ENCODE measurements at places on chromosomes 5 and 9. TPM values are rescaled to one million over a fixed set of nuclear protein-coding genes. Genes with fewer than 3 reads are reported as not detected.

- no peak for DNase-seq
- H3K4me3 ChIP-seq = no peak overlapping the region
- no peaks in the 10 kb centered on the region for H3K36me3 ChIP-seq
- no peak overlapping the region for H3K27ac ChIP-seq
Observed at GRCh38 chr5:132668706-132669454, 4.9 kb upstream of the IL4 start.

- H3K36me3 ChIP-seq = no peaks in the 10 kb centered on the region
- H3K4me1 ChIP-seq = peaks cover 11% of the 10 kb centered on the region
- H3K27me3 ChIP-seq = peaks cover 23% of the 10 kb centered on the region
- no peak overlapping the region for H3K4me3 ChIP-seq
- peak; percentile 36 for DNase-seq
- H3K27ac ChIP-seq = no peak overlapping the region
Observed at GRCh38 chr5:1227667-1228066, 2.5 kb downstream of the SLC6A18 start.

GRCh38 chr5:51665251-51665593 lies 282.0 kb downstream of the ISL1 start:
- no peaks in the 10 kb centered on the region for H3K36me3 ChIP-seq
- H3K27me3 ChIP-seq = no peaks in the 10 kb centered on the region
- DNase-seq = no peak
- H3K27ac ChIP-seq = no peak overlapping the region

- H3K4me1 ChIP-seq = no peaks in the 10 kb centered on the region
- no peaks in the 10 kb centered on the region for H3K36me3 ChIP-seq
- no peak overlapping the region for H3K27ac ChIP-seq
- DNase-seq = no peak
Observed at GRCh38 chr9:134643222-134643671, 1.6 kb downstream of the COL5A1 start.

GRCh38 chr9:37338218-37338617 lies 84.3 kb upstream of the GRHPR start:
- H3K27me3 ChIP-seq = no peaks in the 10 kb centered on the region
- H3K4me1 ChIP-seq = no peaks in the 10 kb centered on the region
- no peak overlapping the region for H3K27ac ChIP-seq
- DNase-seq = no peak

DNA sequence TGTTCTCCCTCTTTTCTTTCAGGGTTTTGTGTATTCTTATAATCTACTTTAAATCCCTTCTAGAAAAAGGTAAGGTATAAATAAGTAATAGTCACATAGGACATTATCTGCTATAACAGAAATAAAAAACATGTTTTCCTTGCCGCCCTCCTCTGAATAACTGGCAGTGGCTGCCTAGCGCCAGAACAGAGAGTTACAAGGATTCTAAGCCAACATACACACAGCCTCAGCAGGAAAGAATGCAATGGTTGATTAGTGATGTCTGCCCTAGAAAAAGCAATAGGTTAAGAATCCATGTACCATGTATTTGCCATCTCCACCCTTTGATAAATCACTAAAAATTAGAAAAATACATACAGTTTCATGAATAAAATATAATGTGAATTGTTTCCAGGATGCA lies 4.9 kb downstream of the MED27 start:
- H3K4me1 ChIP-seq = peaks cover 65% of the 10 kb centered on the region
- no peak for DNase-seq
- no peak overlapping the region for H3K27ac ChIP-seq
- H3K4me3 ChIP-seq = no peak overlapping the region
- H3K27me3 ChIP-seq = no peaks in the 10 kb centered on the region

GRCh38 chr5:116306846-116307245 lies 222.0 kb downstream of the COMMD10 start:
- peaks cover 85% of the 10 kb centered on the region for H3K36me3 ChIP-seq
- H3K27ac ChIP-seq = no peak overlapping the region
- no peaks in the 10 kb centered on the region for H3K27me3 ChIP-seq
- no peak overlapping the region for H3K4me3 ChIP-seq

The IL11RA gene
- total RNA-seq = 17.4 TPM

The NMUR2 gene
- not detected for total RNA-seq
